COR-L47 (cell line): ENCODE measurements at places on chromosomes 2 and 18.

DNA sequence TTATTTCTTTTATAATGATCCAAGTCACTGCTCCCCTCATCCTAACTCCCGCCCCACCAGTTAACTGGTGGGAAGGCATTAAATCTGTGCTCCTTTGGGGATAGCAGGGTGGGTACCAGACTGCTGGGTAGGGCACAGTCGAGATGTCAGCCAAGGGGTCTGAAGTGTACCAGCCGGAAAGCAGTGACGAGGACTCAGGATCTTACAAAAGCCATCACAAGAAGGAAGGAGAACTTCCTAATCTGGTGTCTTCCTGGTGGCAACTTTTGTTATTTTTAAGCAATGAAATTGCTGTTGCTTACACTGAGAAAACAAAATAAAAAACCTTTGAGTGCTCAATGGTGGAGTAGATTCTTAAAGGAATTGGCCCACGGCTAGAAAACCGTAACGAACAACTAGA, 97.7 kb downstream of the ALPK2 start:
- no peak for DNase-seq

GRCh38 chr2:3265471-3265870, 112.1 kb downstream of the EIPR1 start:
- no peak for DNase-seq

DNA sequence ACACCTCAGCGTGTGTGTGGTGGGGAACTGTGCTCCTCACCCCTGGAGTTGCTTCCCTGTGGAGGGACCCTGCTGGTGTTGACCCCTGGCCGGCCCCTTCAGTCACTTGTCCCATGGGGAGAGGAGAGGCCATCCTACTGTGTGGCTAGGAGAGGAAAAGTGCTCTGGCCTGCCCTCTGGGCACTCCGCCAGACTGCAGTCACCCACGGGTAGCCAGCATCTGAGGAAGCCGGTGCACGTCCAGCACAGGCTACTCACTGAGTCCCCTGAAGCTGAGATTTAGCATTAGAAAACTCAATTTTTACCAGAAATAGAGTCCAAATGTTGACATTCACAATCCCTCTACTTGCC, 211.5 kb upstream of the RAB6C start:
- DNase-seq, result no peak

GRCh38 chr2:132975193-132976105, 305.4 kb upstream of the LYPD1 start:
- DNase-seq, result no peak

DNA sequence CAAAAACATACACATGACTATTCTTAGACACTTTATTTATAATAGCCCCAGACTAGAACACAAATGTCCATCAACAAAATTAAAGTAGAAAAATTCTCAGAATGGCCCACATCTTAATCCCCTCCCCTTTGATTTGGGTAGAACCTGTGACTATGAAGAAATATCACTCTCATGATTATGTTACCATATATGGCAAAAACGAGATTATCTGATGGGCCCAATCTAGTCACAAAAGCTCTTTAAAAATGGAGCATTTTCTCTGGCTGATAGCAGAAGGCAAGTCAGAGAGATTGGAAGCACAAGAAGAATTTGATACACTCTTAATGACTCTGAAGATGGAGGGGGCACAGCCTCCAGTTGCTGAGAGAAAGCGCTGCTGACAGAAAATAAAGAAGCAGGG, 39.6 kb downstream of the METTL4 start:
- DNase-seq, result no peak

DNA sequence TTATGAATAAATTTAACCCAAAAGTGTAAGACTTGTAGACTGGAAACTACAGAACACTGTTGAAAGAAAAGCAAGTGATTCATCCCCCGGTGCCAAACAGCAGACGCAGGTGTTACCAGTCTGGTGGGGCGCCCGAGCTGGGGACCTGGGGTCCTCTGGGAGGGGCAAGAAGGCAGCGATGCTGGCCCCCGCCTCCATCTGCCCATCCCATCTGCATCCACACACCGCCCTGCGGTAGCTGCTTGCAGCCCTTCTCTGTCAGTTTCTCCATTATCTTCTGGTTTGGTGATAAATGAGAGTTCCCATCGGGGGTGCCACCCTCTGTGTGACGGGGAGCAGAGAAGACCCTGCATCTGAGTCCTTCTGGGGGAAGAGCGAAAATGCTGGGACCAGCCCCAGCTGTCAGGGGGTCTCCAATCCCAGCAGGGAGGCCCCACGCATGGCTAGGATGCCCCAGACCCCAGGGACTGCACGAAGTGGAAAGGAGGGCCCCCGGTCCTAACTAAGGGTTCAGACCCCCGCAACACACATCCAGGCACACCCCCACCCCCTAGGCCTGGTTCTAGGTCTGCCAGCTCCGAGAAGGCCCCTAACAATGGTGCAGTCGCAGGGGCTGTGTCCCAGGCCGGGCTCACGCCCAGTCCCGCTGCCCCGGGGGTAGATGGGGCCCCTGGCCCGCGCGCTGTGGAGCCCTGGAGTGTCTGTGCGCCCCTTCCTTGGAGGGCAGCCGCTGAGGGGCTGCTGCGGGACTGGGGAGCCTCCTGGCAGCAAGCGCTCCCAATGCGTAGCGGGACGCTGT, 686 bp upstream of the RGPD8 start:
- DNase-seq, result no peak

DNA sequence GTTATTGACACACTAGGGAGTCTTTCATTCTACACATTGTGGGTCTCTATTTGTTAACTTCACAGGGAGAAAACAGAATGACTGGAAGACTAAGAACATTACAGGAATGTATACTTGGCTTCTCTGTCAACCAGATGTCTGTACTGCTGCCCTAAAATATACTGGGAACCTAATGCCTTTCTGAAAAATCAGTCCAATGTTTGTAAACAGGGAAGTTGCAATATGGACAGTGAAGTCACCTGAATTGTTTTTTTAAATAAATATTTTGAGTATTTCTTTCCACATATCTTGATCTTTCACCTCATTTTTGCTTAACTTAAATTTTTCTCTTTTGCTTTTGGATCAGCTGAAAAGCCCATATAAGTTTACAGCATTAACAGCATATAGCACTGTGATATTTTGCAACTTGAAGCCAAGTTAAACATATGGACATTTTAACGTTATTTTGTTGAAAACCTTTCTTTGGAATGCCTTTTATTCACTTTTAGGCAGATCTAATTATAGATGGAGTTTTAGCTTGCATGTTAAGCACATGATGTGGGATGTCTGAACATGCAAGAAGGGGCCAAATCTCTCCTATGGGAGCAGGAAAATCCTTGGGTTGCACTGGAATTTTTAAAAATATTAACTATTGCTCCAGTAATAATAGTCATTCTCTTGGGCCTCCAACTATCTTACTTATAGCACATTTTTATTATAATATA, 137.7 kb upstream of the TWIST2 start:
- no peak for DNase-seq

DNA sequence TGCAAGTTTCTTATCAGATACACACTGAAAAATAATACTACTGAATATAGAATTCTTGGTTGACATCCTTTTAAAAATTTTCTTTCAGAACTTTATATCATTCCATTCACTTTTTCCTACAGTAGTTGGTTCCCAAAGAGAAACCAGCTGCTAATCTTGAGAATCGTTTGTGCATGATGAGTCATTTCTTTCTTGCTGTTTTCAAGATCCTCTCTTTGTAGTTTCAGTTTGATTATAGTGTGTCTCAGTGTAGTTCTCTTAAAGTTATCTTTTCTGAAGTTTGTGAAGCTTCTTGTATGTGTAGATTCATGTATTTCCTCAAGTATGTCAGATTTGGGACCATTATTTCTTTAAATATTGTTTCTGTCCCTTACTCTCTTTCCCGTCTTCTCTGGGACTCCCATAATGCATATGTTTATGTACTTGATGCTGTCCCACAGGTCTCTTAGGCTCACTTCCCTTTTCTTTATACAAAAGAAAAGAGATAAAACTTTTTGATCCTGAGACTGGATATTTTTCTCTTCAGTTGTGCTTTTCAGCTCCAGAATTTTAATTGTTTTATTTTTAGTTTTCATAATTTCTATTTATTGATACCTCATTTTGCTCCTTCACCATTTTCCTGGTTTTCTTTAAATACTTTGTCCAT, 801.0 kb downstream of the TDRD15 start:
- DNase-seq, result no peak

DNA sequence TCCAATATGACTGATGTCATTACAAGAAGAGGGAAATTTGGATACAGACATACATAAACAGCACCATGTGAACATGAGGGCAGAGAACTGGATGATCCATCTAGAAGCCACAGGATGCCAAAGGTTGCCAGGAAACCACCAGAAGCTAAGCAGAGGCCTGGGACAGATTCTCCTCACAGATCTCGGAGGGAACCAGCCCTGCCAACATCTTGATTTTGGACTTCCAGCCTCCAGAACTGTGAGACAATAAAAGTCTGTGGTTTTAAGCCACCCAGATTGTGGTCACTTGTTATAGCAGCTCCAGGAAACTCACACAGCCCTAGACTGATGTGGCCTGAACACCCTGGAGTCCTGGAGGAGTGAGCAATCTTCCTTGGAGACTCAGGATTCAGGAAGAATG, 351.6 kb downstream of the EIPR1 start:
- no peak for DNase-seq

DNA sequence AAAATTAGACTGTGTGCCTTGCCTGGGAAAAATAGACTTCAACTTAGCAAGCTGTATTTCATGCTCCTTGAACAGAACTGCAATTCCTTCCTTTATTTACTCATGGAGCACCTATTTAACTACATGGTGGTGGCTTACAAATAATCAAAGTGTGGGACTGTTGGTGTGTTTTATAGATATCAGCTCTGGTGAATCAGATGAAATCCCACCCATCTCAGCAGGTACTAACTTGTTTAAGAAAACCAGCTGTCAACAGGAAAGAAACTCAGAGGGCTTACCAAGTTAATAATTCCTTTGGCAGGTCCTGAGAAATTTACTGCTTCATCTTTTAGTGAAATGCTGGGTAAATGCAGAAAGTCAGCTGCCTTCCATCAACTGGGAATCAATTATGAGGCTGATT, 830.6 kb downstream of the SLC4A3 start:
- no peak for DNase-seq

DNA sequence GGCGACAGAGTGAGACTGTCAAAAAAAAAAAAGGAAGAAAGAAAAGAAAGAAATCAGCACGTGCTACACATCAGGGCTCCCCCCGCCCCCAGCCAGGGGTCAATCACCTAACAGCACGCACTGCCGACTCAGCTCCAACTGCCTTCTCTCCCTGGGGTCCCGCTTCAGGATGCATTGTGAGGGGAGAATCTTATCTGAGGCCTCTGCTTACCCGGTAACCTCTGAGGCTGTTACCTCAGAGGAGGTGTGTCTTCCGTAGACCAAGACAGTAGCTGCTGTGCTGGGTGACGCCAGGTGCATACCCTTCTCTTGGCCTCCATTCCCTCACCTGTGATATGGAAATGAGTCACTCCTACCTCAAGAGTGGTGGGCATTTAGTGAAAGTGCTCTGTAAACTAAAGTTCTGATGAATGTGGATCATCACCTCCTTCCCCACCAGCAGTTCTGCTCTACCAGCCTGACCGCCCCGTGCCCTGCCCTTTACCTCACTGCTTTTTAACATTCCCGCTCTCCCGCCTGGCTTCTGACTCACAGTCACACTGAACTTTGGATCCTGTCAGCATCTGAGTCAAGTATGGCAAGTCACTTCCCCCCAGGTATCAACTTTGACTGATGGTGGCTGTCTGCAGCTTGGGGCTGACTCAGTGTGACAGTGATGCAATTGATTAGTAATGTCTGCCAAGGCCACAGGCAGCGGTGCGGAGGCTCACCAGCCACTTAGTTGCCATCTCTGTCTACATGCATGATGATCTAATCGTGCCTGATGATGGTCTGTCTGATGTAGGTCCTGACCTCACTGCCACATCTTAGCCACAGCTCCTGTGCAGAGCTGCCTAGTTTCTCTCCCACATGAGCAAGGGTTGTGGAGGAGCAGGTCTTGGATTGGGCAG, 20.1 kb downstream of the ARID5A start:
- DNase-seq, result no peak

DNA sequence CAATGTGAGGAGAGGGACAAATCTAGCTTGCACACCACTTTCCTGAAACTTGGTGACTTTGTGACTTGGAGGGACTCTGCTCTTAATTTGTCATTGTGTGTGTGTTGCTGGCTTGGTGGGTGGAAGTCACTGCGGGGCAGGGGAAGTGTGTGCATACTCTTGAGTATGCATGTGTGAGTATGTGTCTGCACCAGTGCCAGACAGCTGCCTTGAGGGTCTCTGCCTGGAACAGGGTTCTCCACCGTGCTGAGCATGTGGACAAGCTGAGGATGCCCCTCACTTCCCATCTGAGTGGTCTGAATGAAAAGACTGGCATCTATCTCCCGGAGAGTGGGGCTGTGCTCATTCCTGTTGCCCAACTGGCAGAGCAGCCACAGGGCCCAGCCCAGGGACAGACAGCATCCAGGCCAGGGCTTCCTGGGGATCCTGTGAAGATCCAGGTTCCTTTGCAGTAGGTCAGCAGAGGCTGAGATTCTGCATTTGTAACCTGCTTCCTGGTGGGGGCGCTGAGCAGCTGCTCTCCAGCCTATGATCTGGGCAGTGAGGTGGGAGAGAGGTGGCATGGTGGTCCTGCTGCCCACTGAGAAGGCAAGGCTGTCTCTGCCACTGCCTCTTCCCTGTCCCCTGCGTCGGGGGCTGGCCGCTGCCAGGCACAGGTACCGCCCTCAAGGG, 138.9 kb upstream of the HAAO start:
- DNase-seq, result no peak

DNA sequence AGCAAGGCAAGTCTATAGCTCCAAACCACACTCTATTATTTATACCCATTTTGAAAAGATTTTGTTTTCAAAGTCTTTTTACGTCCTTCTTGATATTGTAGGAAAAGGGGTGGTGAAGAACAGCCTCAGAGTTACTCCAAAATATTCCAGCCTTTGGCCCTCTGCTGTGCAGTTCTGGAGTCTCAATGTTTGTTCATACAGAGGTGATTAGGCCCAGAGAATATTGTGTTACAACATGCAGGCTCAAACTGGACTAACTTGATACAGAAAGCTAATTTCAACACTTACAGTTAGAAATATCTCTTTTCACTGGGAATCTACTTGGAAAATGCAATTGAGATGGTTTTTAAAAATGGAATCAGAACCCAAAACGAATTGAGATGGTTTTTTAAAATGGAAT, 40.4 kb upstream of the SLC25A52 start:
- DNase-seq, result no peak

GRCh38 chr2:85248773-85249509, 78.8 kb downstream of the TGOLN2 start:
- DNase-seq, result no peak

GRCh38 chr18:79572848-79573451, 106.7 kb upstream of the CTDP1 start:
- no peak for DNase-seq

DNA sequence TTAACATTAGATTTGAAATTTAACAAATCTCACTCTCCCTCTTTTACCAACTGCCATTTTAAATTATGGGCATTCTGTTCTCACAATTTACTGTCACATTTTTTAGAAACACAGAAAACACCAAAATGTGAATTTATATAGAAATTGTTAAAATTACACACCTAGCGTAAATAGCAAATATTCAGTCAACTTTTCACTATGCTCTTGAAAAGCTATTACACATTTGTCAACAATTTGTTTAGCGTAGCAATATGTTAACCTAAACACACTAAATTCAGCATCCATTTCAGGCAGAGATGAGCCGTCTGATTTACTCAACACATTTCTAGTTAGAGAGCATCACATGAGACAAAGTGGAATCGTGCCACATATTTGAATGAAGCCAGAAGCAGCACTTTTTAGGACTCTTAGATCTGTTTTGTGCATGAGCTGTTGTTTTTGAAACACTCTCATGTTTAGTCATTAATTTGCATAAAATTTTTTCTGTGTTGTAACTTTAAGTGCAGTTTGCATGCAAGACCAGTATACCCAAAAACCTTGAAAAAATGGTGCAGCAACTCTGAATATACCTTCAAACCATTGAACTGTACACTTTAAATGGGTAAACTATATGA, 8.2 kb downstream of the TTC32 start:
- DNase-seq, result no peak
